ENCODE measurements at places on chromosomes 6 and 20. TPM values are rescaled to one million over a fixed set of nuclear protein-coding genes. Genes with fewer than 3 reads are reported as not detected.
A peak's percentile ranks its signal among the peaks of the same experiment; 100 is the strongest.

- H3K36me3 ChIP-seq, result no peaks in the 10 kb centered on the region
- no peak overlapping the region for H3K27ac ChIP-seq
- no peaks in the 10 kb centered on the region for H3K4me1 ChIP-seq
- no peak for DNase-seq
- H3K4me3 ChIP-seq, result no peak overlapping the region
- no peaks in the 10 kb centered on the region for H3K27me3 ChIP-seq
Observed at GRCh38 chr20:35192118-35192872, 20.4 kb downstream of the PROCR start.

DNA sequence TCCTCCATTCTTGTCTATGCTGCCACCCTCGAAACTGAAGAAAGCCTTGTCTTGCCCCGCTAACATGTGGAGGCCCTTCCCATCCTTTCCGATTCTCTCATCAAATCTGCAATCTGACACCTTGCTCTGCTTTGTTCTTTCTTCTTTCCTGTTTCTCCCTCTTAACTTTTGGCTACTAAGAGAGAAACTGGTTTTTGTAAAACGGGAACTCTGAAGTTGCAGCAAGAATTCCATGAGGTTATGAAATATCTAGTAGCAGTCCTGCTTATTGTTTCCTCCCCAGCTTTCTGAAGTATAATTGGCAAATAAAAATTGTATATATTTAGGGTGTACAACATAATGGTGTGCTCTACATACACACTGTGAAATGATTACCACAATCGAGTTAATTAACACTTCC lies 80.2 kb downstream of the MAP7 start:
- no peaks in the 10 kb centered on the region for H3K27me3 ChIP-seq
- no peaks in the 10 kb centered on the region for H3K4me1 ChIP-seq
- no peak for DNase-seq
- H3K27ac ChIP-seq, result no peak overlapping the region

DNA sequence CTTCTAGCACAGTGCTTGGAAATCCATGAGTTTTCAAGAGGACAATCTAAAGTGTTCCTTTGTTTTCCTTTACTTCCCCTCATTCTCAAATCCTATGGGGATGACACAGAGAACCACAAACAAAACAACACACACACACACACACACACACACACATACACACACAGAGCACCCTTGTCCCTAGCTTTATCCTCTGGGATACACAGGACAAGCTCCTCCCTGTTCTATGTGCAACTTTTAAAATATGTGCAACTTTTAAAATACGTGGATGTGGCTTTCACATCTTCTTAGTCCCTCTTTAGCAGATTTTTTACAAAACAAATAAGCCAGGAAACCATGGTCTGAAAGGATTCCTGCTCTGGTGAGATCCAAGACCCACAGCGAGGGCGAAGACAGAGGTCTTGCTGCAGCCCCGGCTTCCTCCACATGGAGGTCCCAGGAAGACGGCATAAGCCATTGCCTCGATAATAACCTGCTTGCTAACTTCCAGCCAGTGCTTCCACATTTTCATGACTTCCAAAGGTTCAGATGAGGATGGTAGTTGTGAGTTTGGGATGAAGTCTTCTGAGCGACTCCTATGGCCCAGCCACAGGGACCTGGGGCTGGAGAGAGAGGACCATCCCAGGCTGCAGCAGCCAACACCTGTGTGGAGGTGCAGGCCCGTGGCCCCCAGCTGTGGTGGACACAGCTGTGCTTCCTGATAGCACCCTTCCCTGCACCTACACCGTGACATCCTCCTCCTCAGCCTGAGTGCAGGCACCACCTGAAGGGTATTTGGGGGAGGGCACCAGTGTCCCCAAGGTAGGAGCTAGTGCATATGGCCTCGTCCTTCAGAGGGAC lies 62.8 kb upstream of the CD93 start:
- peak overlapping the region; percentile 79 for H3K27ac ChIP-seq
- no peak overlapping the region for H3K4me3 ChIP-seq

GRCh38 chr6:125940247-125941041 lies 16.1 kb upstream of the HINT3 start:
- H3K4me1 ChIP-seq, result no peaks in the 10 kb centered on the region
- H3K4me3 ChIP-seq, result no peak overlapping the region
- H3K27me3 ChIP-seq, result no peaks in the 10 kb centered on the region
- no peak overlapping the region for H3K27ac ChIP-seq
- H3K36me3 ChIP-seq, result no peaks in the 10 kb centered on the region

Gene SLC22A16
- 0.69 TPM for total RNA-seq

Measured in aorta (tissue), 5 donors.